Activated naive CD8-positive, alpha-beta T cell treated with anti-CD3 and anti-CD28 coated beads, Interleukin-2, amount 50 U/mL, for 24 hours (primary cell): ENCODE measurements at places on chromosomes 6 and 20.

- DNase-seq = no peak
These were observed 55.0 kb upstream of the VSX1 start for GRCh38 chr20:25136643-25137559.

- DNase-seq = no peak
These were observed 174.0 kb upstream of the FBXL4 start for GRCh38 chr6:99121748-99122147.

DNA sequence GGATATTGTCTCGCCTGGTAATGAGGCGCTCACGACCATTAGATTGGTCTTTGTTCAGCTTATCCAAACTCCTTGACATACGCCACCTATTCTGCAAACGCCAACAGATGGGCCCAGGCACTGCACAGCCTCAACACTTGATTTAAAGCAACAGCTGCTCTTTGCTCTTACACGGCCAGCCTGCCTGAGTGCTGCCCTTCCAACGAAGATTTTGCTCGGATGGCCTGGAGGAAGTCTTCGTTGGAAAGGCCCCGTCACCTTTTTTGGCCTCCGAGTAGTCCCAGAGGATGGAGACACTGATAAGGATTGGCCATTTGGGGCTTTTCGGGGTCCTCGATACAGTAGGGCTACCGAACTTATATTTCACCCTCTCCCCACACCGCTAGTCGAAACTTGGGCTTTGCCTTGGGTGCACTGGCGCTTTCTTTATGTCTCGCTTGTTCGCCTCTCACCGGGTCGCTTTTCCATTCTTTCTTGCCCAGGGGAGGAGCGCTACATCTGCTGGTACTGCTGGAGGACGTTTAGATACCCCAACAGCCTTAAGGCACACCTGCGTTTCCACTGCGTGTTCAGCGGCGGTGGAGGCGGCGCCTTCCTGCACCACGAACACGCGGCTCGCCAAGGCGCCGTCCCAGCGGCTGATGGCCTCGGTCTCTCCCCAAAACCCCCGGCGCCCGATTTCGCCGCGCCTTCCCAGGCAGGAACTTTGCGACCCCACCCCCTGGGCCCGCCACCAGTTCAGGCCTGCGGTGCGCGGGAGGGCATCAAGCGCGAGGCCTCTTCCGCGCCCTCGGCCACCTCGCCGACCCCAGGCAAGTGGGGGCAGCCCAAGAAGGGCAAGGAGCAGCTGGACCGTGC is 6.1 kb downstream of the PRDM13 start:
- DNase-seq = peak; percentile 6

DNA sequence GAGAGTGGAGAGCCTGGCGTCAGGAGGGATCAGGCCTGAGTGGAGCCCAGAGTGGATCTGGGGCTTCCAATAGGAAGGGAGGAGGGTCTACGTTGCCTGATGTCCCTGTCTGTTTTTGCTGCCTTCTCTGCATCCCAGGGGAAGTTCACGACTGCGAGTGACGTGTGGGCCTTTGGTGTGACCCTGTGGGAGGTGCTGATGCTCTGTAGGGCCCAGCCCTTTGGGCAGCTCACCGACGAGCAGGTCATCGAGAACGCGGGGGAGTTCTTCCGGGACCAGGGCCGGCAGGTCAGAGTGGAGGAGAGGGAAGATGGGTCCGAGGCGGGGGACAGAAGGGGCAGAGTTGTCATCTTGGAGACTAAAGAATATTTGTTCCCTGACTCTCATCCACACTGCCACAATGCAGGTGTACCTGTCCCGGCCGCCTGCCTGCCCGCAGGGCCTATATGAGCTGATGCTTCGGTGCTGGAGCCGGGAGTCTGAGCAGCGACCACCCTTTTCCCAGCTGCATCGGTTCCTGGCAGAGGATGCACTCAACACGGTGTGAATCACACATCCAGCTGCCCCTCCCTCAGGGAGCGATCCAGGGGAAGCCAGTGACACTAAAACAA is 9.2 kb upstream of the GTF2H4 start:
- no peak for DNase-seq

DNA sequence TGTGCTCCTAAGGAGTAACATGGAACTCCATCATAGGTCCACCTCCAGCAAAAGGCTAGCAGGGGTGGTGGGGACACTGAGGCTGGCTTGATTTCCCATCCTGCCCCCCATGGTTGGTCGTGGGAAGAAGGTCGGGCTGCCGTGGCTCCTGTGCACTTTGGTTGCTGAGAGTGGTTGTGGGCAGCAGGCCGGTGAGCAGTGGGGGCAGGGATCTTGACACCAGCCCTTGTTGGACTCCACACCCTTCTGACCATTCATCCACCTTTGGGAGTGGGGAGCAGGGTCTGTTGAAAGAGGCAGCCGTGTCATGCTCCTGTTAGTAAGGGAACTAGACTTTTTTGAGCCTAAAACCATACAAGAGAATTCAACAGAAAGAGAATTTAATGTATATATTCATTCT is 175.2 kb downstream of the ARID1B start:
- no peak for DNase-seq

- DNase-seq = no peak
These were observed 30.6 kb downstream of the HIVEP2 start for GRCh38 chr6:142914369-142914768.

DNA sequence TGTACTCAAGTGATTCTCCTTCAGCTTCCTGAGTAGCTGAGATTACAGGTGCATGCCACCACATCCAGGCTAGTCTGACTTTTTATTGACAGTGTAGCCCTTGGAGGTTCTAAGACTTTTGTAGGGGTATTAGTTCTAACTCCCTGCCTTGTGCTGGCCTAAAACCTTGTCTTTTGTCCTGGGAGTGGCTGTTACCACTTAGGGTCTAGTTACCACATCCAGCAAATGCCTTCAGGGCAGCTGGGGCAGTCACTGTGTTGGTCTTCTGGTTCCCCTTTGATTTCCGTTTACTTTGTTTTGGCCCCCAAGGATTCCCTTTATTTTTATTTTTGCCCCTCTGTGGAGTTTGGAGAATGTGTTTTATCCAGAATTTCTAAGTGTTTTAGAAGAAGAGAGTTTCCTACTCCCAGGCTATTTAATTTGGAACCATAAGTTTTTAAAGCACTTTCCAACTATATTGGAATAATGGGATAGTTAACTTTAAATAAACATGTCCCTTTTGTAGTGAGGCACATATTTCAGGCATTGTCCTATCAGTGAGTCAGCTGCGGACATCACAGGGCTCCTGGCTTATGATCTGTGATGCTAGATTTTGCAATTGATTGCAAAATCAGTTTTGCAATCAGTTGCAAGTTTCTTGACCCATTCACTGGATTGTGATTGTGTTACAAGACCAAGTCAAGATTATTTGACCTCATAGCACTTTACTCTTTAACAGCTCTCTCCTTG is 25.0 kb downstream of the IL22RA2 start:
- DNase-seq = no peak

- no peak for DNase-seq
These were observed 5.6 kb downstream of the SOX4 start for GRCh38 chr6:21599051-21599696.

DNA sequence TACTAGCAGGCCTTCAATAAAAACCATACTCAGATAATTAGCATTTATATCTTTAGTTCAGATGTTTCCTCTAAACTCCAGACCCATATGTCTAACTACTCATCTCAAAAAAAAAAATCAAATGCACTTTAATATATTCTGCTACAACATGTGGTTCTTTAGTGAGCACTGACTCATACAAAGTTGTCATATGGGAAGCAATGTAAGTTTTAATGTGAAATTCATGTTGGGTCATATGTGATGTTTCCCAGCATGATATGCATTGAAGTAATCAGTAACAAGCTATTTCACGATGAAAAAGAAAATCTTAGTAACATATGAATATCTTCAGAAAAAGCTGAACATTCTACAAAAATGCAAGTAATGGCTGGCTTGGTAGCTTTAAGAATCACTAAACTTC is 859.7 kb upstream of the ADGRB3 start:
- DNase-seq = no peak

DNA sequence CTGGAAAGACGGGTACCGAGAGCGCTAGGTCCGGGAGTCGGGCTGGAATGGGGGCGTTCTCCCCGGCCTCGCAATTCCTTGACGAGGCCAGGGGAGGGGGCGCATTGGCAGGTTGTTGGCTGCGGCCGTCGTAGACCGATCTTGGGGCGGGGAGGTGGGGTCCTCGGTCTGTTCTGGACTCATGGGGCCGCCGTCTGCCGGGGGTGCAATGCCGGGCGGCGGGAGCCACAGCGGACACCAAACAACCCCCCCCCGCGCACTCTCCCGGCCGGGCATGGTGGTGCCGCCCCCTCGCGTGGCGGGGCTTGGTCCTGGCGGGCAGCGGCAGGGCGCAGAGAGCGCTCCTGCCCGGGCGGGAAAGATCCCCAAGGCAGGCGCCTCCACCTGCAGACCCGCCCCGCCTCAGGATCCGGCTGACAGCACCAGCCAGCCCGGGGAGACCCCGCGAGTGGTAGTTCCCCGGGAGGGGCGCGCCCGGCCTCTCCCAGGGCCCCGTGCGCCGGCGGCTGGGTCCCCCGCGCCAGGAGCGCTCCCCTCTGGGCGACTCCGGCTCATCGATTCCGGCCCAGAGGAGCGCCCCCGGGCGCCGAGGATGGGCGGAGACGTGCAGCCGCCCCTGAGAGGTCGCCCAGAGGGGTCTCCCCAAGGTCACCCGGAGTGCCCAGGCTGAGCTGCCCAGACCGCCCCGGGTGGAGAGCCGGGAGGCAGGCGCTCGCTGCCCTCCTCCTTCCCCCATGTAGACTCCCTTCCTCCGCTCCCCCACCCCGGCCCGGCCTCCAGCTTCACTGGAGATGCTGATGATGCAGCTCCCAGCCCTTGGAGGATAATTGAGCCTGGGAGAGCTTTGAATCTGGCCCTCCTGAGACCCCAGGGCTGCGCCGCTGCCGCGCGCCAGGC is 709 bp downstream of the PPP1R16B start:
- DNase-seq = peak; percentile 64

- DNase-seq = no peak
These were observed 88.2 kb downstream of the COL12A1 start for GRCh38 chr6:75117701-75118100.

GRCh38 chr6:139161817-139162284 is 27.0 kb downstream of the HECA start:
- peak; percentile 56 for DNase-seq
